GM04504 (cell line): ENCODE measurements at places on chromosomes 6 and 20.

DNA sequence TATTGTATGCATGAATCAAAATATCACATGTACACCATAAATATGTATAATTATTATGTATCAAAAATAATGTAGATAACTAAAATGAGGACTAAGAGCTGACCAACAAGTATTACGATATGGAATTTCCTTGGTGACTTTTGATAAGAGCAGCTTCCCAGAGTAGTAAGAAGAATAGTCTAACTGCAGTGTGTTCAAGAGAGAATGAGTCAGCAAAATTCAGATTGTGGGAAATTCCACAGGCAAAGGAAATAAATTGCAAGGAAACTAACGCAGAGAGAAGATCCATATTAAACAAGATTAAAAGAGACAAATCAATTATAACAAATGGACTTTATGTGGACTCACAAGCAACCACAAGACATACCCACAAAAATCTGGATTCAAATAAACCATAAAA lies 26.4 kb downstream of the FRK start:
- peak; percentile 22 for DNase-seq

DNA sequence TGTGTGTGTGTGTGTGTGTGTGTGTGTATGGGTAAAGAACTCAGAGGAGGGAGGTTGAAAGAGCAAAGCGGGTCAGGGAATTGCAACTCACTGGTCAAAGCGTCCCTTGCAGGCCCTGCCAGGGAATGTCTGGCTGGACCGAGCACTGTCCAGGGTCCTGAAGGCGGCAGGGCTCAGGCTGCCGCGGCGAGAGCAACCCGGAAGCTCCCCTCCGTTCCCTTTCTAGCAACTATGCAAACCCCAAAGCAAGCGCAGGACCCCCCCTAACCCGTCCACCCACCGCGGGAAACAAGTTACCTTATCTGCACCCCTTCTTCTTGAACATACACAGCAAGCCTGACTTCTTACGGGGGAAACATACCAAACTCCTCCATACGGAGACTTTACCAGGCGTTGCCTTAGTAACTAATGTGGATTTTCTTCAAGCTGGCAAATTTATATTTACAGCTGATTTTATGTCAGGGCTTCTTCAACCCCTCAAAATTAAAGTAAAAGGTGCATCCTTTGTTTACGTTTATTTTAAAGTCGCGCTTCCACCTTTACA lies 538 bp upstream of the GRM1 start:
- peak; percentile 30 for DNase-seq

DNA sequence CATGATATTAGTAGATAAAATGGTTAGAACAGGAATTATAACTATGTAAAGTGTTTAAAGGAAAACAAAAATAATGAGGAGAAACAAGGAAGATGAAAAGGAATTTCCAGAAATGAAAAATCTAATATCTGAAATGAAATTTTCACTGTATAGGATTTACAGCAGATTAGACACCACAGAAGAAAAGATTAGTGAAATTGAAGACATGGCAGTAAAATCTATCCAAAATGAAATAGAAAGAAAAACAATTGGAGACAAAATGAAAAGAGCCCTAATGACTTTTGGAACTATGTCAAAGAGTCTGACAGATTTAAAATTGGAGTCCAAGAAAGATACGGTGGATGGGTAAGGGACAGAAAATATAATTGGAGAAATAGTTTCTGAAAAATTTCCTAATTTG lies 174.2 kb downstream of the AKAP7 start:
- DNase-seq = no peak

GRCh38 chr6:42100029-42100901 lies 42.2 kb downstream of the C6orf132 start:
- no peak for DNase-seq

DNA sequence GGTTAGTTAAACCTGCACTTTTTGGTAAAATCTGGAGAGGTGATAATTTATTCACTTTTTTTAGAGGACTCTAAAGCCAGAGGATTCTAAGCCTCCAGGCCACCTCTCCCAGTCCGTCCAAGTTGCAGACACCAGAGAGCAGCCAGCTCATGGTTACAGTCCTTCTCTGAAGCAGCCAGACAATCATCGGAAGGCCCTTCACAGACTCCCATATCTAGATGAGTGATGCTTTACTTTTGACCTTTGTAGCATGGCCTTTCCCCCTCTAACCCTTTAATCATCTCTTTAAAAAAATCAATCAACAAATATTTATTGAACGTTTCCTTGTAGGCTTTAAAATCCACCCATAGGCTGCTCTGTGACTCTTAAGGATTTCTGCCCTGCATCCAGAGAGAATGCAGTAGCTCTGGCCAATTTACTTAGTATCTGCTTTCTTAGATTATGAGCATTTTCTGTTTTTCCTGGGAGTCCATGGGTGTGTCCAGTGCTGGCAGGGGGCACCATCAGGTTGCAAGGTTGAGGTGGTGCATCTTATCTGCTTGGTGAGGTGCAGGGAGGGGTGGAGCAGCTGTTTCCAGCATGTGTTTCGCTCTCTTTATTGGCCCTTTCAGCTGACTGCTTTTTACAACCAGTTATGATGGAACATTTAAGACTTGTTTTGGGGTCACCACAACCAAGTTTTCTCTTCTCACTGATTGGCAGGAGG lies 58.6 kb downstream of the JARID2 start:
- no peak for DNase-seq

DNA sequence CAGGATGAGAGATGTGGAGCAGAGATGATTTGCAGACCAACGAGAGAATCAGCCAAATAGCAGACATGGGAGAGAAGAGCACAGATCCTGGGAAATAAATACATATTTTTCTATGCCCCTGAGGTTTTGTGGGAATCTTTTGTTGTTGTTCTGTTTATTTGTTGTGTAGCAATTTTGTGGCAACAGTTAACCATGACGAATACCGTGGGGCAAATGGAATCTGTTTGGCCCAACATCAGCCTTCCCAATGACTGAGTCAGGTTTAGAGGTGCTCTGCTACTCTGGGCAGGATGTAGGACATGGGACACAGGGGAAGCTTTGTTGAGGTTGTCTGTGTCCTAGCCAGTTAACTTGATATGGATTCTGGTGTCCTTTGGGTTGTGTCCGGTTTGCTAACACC lies 7.9 kb upstream of the SLC2A10 start:
- peak; percentile 60 for DNase-seq

DNA sequence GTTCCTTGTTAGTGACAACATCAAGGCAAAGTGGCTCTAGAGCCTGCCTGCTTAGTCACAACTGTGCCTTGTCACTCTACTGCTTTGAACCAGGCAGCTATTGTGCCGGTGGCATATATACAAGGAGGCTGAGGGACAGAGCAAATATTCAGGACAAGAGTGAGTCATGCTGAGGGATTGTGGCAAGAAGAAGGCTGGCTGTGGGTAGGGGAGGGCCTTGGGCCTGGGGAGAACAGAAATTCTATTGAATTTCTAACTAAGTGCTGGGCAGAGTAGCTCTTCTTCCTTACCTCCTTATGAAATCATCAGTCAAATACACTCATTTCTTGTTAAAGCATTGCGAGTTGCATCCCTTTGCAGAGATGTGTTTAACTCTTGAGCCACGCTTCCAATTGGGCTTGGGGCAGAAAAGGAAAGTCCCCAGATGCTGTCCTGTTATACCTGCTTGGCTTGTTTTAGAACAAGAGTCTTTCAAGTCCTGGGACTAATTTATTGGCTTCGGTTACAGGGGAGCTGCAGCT lies 59.7 kb downstream of the PFDN4 start:
- DNase-seq = no peak

DNA sequence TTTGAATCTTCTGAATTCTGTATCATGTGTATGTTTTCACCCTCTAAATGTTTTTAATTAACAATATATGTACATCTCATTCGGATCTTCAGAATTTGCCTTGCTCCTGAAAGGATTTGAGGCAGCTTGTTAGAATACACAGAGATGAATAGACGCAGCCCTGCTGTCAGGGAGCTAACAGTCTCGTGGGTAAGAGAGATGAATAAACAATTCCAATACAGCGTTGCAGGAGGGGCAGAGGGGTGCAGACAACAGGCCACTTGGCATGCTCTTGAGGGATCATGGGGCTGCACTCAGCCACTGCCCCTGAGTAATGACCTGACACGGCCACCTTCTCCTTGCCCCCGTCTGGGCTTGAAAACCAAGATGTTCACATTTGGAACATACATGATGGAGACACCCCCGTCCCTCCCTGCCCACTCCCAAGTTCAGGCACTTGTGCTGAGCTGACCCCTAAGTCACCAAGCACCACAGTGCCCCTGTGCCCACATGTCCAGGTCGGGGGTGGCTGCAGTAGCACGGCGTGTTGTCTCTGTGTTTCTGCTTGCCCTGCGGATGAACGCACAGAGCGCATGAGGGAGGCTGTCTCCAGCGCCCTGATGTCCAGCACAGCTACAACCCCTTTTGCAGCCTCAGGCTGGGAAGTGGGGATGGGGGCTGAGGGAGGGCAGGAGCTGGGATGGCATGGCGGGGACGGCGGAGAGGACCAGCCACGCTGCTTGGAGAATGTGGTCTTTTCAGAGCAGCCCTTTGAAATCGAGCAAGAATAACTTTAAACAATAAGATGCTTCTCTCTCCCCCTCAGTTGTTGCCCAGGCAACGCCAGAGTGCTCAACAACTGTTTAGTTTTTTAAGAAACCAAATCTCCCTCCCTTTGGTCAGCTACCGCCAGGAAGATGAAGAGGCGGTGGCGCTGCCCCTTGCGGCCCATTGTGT lies 33.0 kb upstream of the CDH22 start:
- DNase-seq = no peak

DNA sequence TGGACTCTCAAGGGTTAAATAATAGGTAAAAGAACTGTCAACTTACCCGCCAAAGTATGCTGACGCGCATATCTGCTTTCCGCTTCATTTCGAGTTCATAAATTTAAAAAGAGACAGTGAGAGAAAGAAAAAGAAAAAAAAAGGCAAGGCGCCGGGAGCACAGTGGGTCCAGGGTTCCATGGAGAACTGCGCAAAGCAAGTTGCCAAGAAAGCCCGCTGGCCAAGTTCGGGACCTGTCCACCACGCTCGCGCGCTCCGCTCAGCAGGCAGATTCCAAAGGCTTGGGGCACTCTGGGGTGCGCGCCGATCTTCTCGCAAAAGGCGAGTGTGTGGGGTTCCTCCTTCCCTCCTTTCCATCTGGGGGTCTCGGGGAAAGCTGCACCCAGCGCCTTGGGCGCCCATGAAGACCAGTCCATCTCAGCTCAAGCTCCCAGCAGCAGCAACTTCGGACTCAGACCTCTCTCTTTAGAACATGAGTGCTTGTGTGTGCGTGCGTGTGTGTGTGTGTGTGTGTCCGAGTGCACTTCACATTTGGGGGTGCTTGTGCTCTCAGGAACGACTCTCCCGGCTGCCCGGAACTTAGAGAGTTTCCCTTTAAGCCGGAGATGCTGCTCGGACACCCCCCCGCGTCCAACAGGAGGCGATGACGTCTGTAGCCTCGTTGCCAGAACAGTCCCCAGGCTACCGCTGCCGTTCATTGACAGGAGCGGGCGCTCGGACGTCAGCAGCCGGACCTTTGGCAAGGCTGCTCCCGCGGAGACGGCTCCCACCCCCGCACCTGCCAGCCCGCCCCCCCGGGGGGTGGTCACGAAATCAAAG lies 180.0 kb downstream of the TBXT start:
- DNase-seq = no peak

DNA sequence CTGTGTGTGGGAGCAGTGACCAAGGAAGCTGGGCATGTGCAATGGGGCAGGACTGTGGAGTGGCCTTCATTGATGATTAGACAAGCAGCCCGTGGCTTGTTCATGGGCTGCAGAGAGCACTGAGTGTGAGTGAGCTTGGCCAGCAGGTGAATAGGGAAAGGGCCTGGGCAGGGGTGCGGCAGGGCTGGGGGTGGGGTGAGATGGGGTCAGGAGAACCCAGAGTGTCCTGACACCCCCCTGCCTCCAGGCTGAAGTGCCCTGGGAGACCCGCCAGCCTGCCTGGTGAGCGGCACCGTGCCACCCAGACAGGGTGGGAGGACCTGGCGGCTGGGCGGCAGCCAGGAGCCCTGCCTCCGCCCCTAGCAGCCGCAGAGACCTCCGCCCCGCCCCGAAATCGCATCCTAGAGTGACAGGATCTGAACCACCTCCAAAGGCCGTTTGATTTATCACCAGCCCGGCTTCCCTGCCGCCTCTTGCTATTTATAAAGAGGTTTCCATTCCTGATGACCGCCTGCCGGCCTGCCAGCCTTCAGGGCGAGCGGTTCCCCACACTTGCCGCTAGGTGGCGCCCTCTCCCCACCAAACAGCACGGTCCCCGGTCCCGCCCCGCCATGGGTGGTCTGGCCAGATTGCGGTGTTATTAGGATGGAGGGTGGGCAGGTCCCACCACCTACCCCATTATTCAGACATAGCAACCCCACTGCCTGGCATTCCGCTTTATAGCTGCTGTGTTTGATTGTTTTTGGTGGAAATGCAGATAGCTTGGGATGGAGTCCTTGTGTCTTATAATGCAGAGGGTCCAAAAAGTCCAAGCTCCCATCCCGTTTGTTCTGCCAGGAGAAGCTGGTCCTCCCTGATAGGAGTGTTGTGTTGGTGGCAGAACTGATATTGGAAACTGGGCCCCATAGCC lies 3.5 kb downstream of the MYLK2 start:
- DNase-seq = peak; percentile 27

DNA sequence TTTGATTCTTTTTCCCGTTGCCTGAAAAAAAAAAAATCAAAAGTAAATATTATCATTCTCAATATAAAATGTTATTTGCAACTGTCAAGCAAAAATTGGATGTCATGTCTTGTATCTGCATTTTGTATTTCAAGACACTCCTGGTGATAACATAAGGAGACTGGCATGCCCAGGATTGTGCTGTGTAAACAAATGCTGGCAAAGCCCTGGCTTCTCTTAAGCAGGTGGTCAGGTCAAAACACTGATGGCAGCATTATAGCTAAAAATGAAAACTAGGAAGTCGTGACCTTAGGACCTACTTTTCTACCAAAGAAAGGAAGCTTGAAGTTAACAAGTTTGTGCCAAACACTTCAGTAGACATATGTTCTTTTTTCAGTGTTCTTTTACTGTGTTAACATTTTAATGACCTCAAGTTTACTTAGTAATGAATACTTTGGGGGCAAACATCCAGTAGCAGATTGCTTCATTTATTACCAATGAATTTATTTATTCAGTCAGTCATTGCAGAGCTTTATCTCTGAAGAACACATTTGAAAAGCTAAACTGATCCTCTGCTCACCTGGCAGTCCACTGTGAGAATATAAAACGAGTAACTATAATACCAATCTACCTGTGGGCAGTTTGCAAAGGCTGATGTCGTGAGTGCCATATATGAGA lies 243.1 kb upstream of the FLRT3 start:
- no peak for DNase-seq

GRCh38 chr6:134293659-134294161 lies 24.2 kb downstream of the SGK1 start:
- DNase-seq = no peak

DNA sequence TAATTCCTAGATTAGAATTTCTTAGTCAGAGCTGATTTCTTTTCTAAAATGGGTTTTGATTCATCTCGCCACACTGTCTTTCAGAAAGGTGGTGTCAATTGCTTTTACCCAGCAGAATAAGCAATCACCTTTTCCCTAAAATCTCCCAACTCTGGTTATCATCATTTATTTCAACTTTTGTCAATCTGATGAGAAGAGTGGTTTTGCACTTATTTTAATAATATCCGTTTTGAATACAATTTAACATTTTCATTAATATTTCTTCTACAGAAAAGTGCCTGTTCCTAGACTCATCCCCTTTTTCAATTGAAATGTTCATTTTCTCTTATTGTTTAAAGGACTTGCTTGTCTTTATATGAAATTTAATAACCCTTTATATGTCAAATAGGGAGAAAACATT lies 8.2 kb upstream of the NCR2 start:
- DNase-seq = no peak

- DNase-seq = no peak
Observed at GRCh38 chr6:24649691-24650090, 3.7 kb upstream of the KIAA0319 start.
